ENCODE measurements at places on chromosomes 2 and 18. TPM values are rescaled to one million over a fixed set of nuclear protein-coding genes. Genes with fewer than 3 reads are reported as not detected.

- no peak for DNase-seq
Measured at GRCh38 chr2:147553775-147554271, 291.0 kb upstream of the ACVR2A start.

DNA sequence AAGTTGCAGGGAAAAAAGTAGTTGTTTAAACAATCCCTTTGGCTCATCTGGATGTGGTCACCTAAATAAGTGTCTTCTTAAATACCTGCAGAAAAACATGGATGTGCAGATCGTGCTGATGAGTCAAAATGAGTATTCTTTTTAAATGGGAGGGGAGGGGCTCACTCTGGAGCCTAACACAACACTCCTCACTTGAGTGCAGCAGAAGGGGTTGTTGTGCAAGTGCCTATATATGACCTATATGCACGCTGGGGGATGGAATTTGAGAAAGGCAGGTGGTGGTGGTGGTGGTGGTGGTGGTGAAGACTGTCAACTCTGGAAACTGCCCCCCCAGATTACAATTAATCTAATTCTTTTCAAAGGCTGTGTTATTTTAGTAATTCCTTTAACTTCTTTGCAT is 77.9 kb upstream of the FAM124B start:
- DNase-seq = no peak

- no peak for DNase-seq
Measured at GRCh38 chr2:233130024-233130423, 69.9 kb downstream of the INPP5D start.

DNA sequence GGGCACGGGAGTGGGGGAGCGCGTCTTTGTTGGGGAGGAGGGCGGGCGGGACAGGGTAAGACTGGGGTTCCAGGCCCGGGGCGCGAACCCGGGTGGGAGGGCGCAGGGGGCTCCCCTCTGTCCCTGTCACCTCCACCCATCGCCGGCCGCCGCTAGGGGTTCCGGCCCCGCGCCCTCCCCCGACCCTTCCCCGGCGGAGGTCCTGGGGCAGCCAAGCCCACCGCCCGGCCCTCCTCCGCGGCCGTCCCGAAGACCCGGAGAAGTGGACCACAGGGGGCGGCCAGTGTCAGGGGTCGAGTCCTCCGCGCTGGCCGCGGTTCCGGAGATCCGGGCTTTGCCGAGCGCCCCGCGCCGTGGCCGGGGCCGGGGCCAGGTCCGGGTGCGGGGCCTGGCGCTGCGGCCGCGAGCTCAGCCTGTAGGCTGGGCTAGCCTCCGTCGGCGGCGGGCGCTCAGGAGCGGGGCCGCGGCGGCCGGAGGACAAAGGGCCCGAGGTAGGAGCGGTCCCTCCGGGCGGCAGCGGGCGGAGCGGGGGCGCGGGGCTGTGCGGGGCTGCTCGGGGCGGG is 16.6 kb upstream of the E2F6 start:
- DNase-seq = no peak

STARD6 gene
- not detected for total RNA-seq

UGT1A5 gene
- total RNA-seq = not detected

RAMP1 gene
- total RNA-seq = 35.0 TPM

All from fibroblast of villous mesenchyme (primary cell).